Right renal pelvis (tissue), 4 donors: ENCODE measurements at places on chromosomes 11 and 22.

- DNase-seq, result no peak
Observed at GRCh38 chr11:8333376-8333775, 69.7 kb upstream of the LMO1 start.

- DNase-seq, result no peak
Observed at GRCh38 chr11:12169822-12170221, 59.4 kb downstream of the MICAL2 start.

GRCh38 chr11:45322891-45323600, 36.9 kb upstream of the SYT13 start:
- no peak for DNase-seq

- no peak for DNase-seq
Observed at GRCh38 chr11:40388097-40388818, 1071.2 kb downstream of the LRRC4C start.

- DNase-seq, result no peak
Observed at GRCh38 chr11:65958774-65959420, 2.6 kb upstream of the SART1 start.

GRCh38 chr11:75601494-75601893, 39.4 kb downstream of the SERPINH1 start:
- no peak for DNase-seq

- no peak for DNase-seq
Observed at GRCh38 chr11:134181707-134182106, 42.1 kb downstream of the NCAPD3 start.

GRCh38 chr11:646214-646613, 9.1 kb downstream of the DRD4 start:
- no peak for DNase-seq

DNA sequence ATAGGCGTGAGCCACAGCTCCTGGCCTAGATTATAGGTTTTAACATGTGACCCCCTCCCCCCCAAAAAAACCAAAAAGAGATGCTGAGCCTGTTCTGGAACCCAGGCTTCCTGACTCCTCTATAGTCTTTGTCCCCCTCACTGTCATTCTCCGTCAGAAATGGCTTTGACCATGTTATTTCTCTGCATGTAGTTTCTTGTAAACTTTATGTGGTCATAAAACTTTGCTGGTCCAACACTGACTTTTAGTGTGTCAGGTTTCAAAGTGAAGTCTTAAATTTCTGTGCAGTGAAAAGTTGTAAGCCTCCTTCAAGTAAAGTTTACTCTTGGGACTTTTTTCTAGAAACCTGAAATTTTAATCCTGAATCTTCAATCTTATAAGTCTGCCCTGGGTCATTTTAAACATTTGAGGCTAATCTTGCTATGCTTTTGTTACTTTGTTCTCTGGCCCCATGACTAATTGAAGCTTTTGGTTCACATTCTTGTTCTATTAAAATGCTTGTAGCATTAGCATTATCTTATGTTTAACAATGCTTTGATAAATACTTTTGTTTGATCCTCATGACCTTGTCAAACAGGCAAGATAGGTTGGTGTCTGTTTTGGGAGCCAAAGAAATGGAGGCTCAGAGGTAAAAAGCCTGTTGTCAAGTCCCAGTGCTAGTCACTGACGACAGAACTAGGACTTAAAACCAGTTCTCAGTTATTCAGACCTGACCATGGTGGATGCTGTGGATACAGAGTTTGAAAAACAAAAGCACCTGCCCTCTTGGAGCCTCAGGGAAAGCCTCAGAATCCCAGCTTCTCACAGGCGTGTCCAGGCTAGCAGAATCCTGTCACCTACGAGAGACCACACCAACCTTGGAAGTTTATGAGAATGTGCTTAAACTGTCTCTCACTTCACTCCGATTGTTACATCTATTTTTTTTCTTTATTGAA, 87.7 kb upstream of the HORMAD2 start:
- DNase-seq, result no peak

DNA sequence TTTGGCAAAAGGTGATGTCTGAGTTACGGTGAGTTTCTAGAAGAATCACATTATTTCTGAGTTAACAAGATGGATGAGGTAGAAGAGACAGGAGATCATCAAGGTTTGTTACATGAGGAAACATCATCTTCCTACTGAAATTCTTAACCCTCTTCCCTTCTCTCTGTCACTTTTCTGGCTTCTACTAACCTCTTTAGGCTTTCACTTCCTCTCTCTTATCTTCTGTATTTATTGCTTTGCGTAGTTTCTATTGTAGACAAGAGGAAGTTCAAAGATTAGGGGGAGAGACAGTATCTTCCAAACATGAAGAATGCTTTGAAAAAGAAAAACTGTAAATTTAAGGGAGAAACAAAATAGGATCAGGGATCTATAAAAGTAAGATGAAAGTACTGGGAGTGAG, 75.4 kb downstream of the TRPC6 start:
- DNase-seq, result no peak

DNA sequence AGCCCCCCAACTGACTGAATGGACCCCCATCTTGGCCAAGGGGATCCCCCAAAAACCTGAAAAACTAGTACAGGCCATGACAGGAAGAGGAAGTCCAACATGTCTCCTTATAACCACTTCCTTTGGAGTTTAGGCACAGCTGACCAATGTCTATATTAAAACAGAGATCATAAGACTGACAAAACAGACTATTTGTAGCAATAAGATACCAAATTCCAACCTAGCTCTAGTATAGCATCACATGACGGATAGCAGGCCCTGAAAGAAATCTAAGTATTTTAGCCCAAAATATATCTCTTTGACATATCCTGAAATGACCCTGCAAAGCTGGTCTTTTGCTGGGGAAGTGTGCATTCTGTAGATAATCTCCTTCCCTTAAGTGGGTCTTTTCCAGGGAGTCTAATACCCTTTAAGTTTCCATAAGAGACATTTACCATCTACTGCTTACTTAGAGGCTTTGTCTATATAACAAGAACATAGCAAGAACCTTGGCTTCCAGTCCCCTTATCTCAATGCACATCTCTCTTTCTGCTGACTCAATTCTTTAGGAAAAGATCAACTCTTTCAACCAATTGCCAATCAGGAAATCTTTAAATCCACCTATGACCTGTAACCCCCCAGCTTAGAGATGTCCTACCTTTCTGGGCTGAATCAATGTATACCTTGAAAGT, 34.9 kb upstream of the ACER3 start:
- no peak for DNase-seq

DNA sequence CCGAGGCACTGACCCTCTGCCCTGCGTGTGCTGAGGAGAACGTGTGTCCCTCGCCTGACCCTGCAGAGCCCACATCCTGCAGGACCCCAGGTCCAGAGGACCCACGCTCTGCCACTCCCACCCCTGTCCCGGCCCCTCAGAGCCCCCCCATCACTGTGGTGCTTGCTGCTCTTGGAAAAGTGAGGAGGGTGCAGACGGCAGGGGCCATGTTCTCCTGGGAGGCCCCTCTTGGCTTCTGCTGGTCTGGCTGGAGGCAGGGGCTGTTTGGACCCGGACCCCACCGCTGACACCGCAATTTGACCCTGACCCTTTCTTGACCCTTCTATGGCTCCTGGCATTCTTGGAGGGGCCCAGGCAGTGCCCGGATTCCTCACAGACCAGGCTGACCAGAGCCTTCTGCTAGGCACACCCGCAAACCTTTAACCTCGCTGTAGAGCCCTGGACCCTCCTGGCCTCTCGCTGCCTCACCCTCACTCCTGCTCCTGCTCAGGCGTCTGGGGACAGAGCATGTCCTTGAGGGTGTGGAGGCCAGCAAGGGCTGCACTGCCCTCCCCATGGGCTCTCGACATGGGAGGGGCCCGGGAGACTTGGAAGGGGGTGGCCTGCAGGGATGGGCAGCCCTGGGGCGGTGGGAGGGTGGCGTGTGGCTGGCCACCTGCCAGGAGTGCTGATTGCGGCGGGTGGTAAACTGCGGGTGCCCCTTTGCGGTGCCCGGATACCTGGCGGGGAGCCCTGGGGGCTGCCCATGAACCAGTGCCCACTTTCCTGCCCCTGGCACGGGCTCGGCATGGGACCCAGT, 37.0 kb upstream of the MUC5AC start:
- DNase-seq, result no peak

DNA sequence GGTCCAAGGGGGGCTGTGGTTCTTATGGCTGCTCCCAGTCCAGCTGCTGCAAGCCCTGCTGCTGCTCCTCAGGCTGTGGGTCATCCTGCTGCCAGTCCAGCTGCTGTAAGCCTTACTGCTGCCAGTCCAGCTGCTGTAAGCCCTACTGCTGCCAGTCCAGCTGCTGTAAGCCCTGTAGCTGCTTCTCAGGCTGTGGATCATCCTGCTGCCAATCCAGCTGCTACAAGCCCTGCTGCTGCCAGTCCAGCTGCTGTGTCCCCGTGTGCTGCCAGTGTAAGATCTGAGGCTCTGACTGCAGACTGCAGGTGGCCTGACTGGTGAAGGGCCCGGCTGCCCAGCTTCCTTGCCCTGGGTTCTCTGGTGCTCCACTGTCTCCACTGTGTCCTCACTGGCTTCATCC, 696 bp downstream of the KRTAP5-5 start:
- DNase-seq, result no peak

- no peak for DNase-seq
Observed at GRCh38 chr11:34988294-34989255, 72.2 kb downstream of the PDHX start.

DNA sequence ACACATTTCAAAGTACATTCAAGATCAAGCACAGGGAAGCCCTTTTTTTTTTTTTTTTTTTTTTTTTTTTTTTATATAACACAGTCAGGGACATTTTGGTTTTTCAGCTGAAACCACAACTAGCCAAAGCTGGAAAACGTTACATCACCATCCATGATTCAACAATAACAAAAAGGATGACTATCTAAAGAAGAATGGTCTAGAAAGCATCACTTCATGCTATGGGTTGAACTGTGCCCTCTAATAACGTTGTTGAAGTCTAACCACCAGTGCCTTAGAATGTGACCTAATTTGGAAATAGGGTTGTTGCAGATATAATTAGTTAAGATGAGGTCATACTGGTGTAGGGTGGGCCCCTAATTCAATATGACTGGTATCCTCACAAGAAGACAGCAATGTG, 46.6 kb downstream of the MTMR2 start:
- DNase-seq, result no peak
